CD4-positive, alpha-beta T cell treated with Interleukin-4 for 4 hours (primary cell): ENCODE measurements at places on chromosomes 2 and 18.
A peak's percentile ranks its signal among the peaks of the same experiment; 100 is the strongest.

GRCh38 chr2:204473224-204473623 lies 72.1 kb upstream of the PARD3B start:
- no peak for DNase-seq

DNA sequence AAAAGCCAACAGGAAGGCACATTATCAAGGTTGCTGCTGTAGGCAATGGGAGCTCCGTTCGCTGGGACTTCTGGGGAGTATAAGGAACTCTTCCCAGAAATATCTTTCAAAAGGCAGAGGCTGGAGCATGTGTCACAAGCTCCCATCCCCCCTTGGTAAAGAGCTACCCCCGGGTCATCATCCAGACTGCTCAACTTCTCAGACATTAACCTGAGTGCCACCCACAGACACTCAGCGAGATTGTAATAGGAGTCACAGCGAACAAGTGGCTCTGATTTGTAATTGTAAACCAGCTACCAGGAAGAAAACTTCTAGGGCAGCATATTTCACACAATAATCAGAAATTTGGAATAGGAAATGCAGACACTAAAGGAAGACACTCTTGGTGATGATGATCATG lies 290.2 kb upstream of the PARD3B start:
- no peak for DNase-seq

DNA sequence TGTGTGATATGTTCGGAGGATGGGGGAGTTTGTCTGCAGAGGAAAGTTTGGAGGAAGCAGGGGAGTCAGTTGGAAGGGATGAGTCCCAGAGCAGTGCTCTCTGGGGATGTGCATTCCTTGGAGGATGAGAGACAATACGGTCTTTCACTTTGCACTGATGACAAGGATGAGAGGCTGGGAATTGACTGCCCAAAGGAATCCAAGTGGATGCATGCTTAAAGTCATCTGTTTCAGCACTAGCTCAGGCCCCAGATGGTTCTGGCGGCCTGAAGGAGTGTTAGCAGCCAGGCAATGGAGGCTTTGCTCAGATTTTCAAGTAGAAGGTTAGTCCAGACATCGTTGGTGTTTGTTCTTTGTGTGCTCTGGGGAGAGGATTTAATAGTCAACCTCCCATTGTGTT lies 100.2 kb downstream of the CRIM1 start:
- DNase-seq = no peak

- peak; percentile 25 for DNase-seq
Observed at GRCh38 chr2:17719562-17720371, 33.8 kb downstream of the SMC6 start.

- no peak for DNase-seq
Observed at GRCh38 chr2:148906124-148906523, 31.1 kb downstream of the KIF5C start.

DNA sequence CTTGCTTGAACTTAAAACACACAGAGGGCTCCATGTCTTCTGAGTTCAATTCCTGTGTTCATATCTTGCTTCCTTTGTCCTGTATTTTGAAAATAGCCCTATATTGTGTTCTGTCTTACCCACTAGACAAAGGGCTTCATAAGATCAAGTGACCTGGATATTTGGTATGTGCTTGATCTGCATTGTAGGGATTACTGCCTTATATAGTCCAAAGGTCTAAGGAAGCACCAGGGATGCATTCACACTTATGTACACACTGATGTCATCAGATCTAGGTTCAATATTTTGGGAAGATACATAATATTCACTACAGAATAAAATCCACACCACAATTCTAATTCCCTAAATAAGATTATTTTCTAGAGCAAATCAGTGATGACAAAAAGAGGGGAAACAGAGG lies 278.0 kb upstream of the KYNU start:
- DNase-seq = no peak

- DNase-seq = no peak
Observed at GRCh38 chr2:17827316-17827715, 11.1 kb downstream of the MSGN1 start.

GRCh38 chr18:38313831-38314230 lies 748.2 kb upstream of the CELF4 start:
- no peak for DNase-seq

- DNase-seq = peak; percentile 82
Observed at GRCh38 chr2:6913415-6914157, 3.6 kb upstream of the RNF144A start.

DNA sequence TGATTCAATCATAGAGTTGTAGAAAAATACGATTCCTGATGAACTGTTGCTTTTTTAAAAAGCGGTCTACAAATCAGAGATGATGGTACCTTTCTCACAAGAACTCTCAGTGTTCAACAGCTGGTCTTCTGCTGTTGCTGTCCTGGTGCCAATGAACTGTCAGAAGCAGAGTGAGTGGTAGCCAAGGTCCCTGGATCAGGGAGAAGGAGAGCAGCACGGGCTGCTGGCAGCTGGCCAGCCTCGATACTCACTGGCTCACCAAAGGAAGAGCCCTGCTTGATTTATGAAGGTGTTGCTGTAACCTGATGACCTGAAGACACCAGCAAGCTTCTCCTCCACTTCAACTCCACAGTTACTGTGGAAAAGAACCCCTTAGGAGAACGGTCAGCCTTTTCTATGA lies 300.8 kb upstream of the SOX11 start:
- no peak for DNase-seq

DNA sequence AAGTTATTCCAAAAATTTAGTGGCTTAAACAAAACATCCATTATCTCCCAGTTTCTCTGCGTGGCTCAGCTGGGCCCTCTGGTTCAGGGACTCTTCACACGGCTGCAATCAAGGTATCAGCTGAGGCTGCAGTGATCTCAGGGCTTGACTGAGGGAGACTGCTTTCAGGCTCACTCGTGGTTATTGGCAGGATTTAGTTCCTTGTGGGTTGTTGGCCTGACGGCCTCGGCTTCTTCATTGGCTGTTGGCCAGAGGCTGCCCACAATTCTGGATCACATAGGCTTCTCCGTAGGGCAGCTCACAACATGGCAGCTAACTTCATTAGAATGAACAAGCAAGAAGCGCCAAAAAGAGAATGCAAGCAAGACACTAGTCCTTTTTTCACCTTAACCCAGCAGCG lies 90.1 kb downstream of the ABI2 start:
- DNase-seq = no peak

GRCh38 chr2:204416236-204416635 lies 129.0 kb upstream of the PARD3B start:
- DNase-seq = no peak

GRCh38 chr2:234195516-234195915 lies 145.0 kb downstream of the SPP2 start:
- no peak for DNase-seq

DNA sequence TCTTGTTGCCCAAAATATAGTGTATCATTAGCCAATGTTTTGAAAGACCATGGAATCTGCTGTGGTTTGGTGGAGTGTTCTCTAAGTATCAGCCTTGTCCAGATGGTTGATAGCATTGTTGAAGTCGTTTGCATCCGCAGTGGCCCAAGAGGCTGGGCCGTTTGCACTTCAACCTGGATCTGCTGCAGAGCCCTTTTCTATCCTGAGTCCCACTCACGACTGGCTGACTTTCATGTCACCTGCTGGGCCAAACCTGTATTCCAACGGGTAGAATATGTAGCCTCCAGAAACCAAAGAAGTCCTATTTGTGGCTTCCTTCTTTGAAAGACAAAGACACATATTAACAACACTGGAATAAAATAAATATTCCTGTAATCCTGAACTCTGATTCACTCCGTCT lies 1154.1 kb downstream of the RPIA start:
- DNase-seq = no peak

DNA sequence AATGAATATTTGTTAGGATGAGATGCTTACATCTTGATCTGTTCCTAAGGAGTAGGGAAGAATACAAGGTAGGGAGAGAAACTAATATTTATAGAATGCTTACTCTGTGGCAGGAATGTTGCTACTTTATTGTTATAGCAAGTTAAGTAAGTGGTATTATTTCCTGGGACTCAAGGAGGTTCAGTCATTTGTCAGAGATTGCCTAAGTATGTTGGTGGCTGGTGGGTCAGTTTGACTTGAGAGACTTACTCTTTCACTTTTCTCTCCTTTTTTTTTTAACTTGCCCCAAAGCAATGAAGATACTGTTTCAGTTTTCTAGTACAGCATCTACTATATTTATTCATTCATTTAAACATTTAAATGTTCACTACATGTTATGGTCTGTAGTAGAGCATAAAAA lies 209.2 kb upstream of the STON1 start:
- no peak for DNase-seq
